Mesothelial cell of epicardium (in vitro differentiated cells): ENCODE measurements at places on chromosomes 5 and 9. TPM values are rescaled to one million over a fixed set of nuclear protein-coding genes. Genes with fewer than 3 reads are reported as not detected.

- H3K36me3 ChIP-seq: peaks cover 15% of the 10 kb centered on the region
- no peak overlapping the region for H3K27ac ChIP-seq
- H3K4me3 ChIP-seq: no peak overlapping the region
- peaks cover 11% of the 10 kb centered on the region for H3K4me1 ChIP-seq
These were observed 190.1 kb downstream of the CWC27 start for GRCh38 chr5:64958757-64959391.

Gene CCDC152
- not detected in 3 replicates for total RNA-seq

DNA sequence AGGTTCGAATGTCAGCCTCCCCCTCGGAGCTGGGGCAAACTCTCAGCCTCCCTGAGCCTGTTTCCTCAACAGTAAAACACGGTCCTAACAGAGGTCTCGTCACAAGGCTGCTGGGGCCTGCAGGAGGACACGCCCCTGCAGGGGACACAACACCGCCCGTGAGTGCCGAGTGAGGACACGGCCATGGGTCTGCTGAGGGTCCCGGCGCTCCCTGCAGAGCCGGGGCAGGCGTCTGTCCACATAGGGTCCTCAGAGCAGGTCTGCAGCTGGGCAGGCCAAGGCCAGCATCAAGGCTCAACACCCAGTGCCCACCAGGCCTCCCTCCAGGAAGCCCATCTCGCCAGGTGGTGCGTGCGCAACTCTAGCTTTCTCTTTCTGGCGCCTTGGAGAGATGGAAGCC is 125.2 kb downstream of the VAV2 start:
- peaks cover 10% of the 10 kb centered on the region for H3K36me3 ChIP-seq
- H3K27ac ChIP-seq: no peak overlapping the region
- H3K4me1 ChIP-seq: peaks cover 54% of the 10 kb centered on the region
- no peaks in the 10 kb centered on the region for H3K27me3 ChIP-seq
- no peak overlapping the region for H3K4me3 ChIP-seq
- no peak for DNase-seq

GRCh38 chr9:31702957-31703356 is 681.5 kb upstream of the ACO1 start:
- DNase-seq: no peak
- no peaks in the 10 kb centered on the region for H3K4me1 ChIP-seq
- H3K4me3 ChIP-seq: no peak overlapping the region
- no peaks in the 10 kb centered on the region for H3K27me3 ChIP-seq

DNA sequence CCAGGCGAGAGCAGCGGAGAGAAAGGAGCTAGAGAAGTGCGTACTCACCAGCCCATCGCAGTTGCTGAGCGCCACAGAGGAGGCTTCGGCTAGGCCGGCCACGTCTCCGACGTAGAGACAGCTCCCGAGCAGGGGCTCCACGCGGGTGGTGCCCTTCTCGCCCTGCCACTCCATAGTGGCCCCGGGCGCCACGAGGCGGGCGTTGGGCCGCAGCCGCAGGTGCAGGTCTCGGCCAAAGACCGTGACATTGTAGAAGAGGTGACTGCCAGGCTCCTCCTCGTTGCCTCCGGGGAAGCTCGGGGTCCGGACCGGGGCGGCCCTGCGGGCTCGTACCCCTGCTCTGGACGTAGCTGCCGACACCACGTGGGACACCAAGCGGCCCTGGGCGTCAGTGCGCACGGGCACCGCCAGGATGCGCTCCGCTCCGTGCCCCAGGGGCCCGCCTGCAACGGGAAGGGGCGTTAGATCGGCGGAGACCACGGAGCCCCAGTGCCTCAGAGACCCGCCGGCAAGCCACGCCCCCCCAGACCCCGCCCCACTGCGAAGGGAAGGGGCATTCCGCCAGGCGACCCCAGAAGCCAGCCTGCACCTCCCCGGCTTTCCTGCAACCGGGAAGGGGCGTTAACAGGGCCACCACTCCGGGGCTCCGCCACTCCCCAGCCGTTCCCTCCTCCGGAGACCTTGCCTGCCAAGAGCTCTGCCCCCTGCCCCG is 1.4 kb downstream of the ADAMTS2 start:
- H3K27me3 ChIP-seq: peaks cover 68% of the 10 kb centered on the region
- H3K4me3 ChIP-seq: peak overlapping the region; percentile 65
- H3K36me3 ChIP-seq: no peaks in the 10 kb centered on the region
- no peak for DNase-seq

- no peak for DNase-seq
- H3K4me1 ChIP-seq: peaks cover 18% of the 10 kb centered on the region
- H3K27me3 ChIP-seq: no peaks in the 10 kb centered on the region
- H3K36me3 ChIP-seq: no peaks in the 10 kb centered on the region
- H3K4me3 ChIP-seq: no peak overlapping the region
These were observed 337.5 kb upstream of the ZNF608 start for GRCh38 chr5:125083981-125084380.
